Fibroblast of the aortic adventitia (primary cell): ENCODE measurements at places on chromosomes 16 and 17.

DNA sequence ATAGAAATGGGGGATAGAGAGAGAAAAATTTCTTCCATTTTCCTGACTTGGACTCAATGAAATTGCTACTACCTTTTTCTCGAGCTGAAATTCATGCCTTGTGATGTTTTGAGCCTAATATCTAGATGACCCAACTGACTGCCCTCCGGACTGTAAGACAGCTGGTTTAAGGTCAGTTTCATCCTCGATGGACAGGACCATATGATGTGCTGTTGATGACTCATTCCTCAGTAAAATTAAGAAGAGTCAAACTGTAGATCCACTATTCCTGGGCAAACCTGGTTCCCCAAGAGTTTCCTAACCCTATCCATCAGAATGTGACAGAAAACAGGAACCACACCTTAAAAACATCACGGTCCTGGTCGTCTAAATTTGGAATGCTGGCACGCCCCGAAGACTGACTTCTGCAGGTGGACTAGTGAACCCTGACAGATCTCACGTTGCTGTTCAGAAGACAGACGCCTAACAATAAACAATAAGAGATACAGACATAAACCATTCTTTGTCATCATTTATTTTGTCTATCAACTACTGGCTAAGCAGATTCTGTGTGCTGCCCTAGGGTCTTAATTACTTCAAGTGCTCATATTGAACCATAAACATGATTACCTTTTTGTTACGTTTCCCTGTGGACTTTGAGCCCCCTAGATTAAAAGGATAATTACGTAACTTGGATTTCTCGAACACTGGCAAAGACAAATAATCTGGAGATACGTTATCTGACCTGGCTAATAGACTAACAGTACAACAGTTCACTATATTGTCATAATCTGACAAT, 45.1 kb upstream of the NOS2 start:
- DNase-seq: no peak

- DNase-seq: no peak
Observed at GRCh38 chr16:31000671-31001382, 9.6 kb downstream of the STX1B start.

DNA sequence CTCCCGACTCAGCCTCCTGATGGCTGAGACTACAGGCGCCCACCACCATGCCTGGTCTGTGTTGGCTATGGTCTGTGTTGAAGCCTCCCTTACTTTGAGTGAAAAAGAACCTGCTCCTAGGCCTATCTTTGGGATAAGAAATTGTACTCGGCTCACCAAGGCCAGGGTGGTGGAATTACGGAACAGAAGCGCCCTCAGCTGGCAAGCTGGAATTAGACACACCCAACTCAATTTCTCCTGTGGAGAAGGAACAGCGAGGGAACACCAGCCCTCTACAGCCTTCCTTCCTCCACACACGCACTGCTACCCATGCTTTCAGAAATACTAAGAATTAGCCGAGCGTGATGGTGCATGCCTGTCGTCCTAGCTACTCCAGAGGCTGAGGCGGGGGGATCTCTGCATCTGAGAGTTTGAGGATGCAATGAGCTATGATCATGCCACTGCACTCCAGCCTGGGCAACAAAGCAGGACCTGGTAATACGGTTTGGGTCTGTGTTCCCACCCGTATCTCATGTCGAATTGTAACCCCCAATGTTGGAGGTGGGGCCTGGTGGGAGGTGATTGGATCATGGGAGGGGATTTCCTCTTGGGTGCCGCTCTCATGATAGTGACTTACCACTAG, 40.1 kb upstream of the RBBP6 start:
- peak; percentile 24 for DNase-seq

- DNase-seq: peak; percentile 95
Observed at GRCh38 chr17:8220783-8221662, 10.6 kb upstream of the AURKB start.

DNA sequence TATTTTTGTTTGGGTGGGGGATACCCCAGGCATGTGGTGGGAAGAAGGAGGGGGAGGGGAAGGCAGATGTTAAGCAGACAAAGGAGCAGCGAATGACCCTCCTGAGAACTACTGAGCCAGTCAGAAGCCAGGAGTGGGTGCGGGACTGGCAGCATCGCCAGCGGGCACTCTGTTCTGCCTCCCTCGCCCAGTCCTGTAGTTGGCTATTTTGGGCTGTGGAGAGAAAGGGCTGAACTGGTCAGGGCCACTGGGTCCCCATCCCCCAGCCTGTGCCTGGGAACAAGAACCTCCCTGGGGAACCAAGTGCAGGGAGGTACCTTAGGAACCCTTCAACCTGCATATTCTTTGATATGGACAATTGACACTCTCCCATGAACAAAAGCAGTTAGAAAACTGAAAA, 6.4 kb downstream of the LRRC3C start:
- no peak for DNase-seq

DNA sequence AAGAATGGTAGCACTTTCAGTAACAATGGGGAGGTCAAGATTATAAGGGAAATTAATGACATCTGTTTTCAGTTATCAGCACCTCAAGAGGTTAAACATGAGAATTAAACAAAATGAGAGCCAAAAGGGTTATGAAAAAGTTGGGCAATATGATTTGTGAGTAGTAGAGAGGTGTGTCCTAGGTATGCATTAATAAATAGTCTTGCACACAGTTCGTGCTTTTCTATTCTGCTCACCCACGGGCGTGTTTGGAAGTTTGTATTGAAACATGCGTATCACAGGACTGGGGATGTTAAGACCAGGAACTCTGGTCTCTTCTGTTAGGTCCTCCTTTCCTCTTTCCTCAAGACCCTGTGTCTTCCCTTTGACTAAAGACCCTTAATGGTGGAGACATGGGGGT, 6.0 kb downstream of the BPTF start:
- peak; percentile 42 for DNase-seq

DNA sequence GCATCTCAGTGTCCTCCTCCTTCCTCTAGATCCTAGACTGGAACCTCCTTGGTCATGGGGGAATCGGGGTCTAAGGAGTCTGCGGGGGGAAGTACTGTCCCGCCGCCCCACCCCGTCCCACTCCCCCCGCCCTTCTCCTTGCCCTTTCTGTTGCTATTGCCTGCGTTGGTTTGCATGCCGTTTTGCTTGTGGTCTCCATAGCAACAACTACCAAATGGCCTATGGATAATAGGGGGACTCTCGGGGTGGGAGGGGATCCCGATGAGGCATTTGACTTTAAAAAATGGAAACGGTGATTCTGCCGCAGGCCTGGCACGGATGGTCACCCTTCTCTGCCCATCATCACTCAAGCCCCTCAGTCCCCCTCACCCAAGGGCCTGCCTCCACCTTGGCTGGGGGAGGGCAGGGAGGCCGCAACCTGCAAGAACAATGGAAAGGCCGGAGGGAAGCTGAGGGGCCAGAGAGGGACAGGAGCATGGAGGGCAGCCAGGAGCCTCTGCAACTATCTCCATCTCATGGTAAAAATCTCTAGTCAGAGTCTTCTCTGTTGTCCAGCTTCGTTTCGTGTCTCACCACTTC, 231.4 kb upstream of the TNRC6C start:
- no peak for DNase-seq

DNA sequence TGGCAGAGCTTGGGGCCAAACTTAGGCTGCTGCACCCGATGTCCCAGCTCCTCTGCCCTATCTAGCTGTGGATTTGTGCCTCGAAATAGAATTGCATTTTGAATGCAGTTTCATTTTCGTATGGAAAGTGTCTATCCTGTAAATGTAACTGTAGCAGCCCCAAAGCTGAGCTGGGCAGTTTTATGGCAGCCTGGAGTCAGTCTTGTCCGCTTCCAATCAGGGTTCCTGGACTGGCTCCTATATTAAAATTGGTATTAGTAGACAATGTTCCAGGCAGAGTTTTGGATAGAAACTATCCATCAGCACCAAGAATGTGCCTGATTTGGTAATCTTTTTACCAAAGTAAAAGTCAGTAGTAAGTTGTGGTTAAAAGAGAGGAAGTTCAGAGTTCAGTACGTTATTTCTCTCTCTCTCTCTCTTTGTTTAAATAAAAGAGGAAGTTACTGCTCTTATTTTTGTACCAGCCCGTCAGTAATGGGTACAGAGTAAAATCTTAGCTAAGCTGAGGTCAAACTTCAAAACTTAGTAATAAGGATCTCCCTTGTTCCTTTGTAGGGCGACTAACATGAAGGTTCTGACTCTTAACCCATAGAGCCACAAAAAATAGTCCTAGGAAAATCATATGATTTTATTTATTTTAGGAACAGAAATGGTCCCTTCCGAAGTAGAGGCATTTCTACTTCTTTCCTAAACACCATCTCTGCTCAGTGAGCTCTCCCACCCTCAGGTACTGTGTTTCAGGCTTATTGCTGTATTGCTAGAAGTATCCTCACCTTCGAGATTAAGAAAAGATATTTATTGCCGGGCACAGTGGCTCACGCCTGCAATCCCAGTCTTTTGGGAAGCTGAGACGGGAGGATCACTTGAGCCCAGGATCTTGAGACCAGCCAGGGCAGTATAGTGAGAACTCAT, 28.0 kb downstream of the PRKCB start:
- DNase-seq: no peak
